ENCODE measurements at places on chromosomes 12 and 14.

DNA sequence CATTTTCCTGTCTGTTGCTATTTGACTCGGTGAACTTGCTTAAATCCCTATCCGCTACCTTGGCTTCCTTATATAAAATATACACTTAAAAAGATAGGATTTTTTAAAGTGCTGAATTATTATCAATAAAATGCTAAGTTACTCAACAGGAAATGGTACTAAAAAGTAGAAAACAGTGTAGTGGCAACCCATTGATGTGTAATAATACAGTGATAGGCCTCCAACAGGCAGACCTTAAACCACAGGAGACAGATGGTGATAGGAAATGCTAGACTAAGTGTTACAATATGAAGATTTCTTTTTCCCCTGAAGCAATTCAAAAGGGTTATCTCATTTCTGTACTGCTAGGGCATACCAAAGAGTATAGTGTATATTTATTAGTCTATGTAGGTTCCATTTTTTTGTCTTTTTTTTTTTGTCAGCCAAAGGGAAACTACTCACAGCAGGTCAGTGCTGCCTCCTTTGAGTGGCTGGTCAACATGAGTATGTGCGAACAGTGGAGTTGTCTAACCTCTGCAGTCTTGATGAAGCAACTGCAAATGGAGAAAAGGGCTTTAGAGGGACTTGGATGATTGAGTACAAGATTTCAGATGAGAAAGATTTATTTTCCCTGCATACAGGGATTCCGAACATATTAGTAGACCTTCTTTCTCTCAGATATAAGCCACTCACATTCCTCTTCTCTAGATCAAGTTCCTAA lies 183.8 kb downstream of the ACSS3 start:
- no peak for DNase-seq

DNA sequence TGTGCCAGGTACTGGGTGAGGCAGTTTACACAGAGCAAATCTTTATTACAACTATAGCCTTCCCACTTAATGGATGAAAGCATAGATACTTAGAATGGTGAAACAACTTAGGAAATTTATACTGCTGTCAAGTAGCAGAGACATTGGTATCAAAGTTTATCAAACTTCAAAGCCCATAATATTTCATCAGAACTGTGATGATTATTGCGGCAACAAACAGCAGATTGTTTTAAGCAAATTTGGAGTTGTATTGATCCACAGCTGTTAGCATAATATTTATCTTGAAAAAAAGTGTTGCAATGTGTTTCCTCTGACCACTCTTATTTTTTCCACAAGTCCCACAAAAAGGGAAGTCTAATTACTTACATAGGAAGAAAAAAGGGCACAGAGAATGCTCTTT lies 2.0 kb upstream of the SLCO1B3 start:
- no peak for DNase-seq

GRCh38 chr12:107229827-107230226 lies 136.5 kb upstream of the CRY1 start:
- no peak for DNase-seq

DNA sequence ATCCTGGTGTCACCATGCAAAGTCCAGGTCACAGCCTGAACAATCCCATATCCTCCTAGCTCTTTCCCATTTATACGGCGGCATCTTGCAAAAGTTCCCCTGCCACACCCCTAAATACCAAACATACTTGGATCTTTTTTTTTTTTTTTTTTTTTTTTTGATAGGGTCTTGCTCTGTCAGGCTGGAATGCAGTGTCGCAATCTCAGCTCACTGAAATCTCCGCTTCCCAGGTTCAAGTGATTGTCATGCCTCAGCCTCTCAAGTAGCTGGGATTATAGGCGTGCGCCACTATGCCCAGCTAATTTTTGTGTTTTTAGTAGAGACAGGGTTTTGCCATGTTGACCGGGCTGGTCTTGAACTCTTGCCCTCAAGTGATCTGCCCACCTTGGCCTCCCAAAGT lies 451.3 kb downstream of the GLT1D1 start:
- no peak for DNase-seq

DNA sequence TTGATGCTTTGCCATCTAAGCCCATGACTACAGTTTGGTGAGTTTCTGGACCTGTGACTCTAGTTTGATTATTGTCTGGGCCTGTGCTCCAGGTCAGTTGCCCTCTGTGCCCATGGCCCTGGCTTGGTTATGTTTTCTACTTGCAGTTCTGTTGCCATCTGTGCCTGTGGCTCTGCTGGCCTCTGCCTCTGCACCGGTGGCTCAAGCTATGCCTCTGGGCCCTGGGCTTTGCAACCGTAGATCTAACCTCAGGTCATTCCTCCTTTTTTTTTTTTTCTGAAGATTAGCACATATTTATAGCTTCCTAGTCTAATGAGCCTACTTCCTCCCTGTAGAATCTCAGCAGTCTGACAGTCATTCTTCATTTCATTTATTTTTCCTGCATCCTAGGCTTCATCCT lies 161.2 kb downstream of the CCDC91 start:
- no peak for DNase-seq

- DNase-seq = no peak
These were observed 1.1 kb downstream of the HOXC4 start for GRCh38 chr12:54054742-54055194.

DNA sequence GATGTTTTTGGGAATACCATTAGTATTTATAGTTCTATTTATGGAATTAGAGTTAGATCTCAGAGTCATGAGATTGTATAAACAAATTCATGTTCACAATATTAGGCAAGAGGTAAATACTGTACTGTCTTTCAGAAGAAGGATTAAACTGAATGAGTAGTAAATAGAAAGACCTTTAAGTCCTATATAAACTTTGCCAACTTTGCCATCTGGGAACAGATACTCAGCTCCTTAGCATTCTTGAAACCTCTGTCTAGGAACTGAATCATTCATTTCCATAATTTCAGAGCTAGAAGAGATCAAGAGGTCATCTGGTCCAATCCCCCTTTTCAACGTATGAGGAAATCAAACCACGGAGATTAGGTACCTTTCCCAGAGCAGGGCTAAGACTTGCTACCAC lies 141.1 kb downstream of the CAND1 start:
- no peak for DNase-seq

- DNase-seq = no peak
These were observed 27.3 kb downstream of the SPTLC2 start for GRCh38 chr14:77589099-77589498.

- DNase-seq = no peak
These were observed 616.3 kb downstream of the LRFN5 start for GRCh38 chr14:42222924-42223471.

- DNase-seq = peak; percentile 34
These were observed 36.6 kb downstream of the ACTN1 start for GRCh38 chr14:68942296-68943035.

DNA sequence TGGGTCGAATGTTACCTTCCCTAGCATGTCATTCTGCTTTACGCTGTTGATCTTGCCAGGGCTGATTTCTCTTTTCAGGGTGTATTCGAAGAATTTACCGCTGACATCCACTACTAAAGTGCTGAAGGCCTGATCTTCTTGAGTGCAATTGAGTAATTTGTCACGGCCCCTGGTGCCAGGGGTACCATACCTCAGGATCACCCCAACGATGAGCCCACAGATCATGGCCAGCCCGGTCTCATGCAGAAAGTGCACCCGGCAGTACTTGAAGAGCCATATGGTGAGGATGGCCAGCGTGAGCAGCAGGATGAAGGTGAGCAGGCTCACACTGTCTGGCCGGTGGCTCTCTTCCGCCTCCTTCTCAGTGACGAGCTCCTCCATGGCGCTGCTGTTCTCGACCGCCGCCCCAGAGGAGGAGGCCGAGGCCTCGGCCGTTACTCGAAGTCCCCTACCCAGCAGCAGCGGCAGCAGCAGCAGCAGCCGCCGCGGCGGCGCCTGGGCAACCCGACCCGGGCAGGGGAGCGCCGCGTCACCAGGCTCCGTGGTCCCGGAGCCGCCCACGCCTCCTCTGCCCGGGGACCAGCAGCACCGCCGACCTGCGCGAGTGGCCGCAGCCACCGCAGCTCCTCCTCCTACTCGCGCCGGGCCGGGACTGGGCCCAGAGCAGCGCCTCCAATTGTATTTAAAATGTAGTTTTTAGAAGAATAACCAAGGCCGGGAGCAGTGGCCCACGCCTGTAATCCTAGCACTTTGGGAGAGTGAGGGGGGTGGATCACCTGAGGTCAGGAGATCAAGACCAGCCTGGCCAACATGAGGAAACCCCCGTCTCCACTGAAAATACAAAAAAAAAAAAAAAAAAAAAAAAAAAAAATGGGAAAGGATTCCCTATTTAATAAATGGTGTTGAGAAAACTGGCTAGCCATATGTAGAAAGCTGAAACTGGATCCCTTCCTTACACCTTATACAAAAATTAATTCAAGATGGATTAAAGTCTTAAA lies 58.5 kb upstream of the TMPO start:
- DNase-seq = no peak

DNA sequence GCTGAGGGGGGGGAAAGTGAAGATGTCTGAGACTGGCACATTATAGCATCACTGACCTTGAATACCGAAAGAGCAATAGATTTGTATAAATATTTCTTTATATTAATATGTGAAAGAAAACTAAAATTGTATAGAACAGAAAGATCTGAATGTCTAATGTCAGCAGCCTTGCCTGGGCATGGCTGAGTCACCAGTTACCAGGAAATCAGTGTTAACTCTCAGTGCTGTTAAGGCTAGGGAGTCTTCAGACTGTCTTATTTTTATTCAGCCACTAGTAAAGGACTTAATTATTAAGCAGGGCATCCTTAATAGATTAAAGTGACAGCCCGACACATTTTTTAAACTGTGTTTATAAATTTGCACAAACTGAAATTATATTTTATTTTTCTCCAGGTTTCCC lies 122.9 kb upstream of the AEBP2 start:
- DNase-seq = no peak

DNA sequence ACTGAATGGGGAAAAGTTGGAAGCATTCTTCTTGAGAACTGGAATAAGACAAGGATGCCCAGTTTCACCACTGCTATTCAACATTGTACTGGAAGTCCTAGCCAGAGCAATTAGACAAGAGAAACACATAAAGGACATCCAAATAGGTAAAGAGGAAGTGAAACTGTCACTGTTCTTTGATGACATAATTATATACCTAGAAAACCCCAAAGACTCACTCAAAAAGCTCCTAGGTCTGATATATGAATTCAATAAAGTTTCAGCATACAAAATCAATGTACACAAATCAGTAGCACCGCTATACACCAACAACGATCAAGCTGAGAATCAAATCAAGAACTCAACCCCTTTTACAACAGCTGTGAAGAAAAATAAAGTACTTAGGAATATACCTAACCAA lies 157.3 kb upstream of the DDHD1 start:
- DNase-seq = no peak

GRCh38 chr14:68583548-68584280 lies 209.2 kb downstream of the ZFP36L1 start:
- DNase-seq = no peak

GRCh38 chr12:69619050-69619449 lies 8.3 kb upstream of the LRRC10 start:
- no peak for DNase-seq

DNA sequence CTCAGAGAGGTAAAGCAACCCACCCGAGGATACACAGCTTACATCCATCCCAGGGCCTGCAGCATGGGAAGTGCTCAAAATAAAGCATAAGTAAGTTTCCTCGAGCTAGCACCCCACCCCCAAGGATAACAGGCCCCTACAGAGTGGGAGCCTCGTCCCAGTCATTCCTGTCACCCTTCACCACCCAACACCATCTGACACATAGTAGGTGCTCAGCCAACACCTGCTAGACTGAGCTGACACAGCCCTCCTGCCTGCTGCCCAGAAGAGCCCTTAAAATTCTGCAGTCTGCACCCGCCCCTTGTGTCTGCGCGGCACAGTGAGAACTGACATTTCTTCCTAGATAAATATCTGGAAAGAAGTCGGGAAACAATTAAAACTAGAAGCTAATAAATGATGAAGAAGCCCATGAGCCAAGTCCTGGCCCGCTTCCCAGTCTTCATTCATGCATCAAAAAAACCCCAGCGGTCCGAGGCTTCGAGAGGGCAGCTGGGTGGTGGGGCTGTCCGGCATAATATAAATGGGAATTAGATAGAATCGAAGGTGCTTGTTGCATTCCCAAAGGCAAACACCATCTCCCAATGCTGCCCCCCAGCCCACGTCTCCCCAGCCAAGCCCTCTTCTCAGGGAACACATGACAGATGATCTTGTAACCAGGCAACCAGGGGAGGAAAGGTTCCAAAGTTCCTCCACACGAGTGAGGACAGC lies 76.2 kb downstream of the BCL11B start:
- no peak for DNase-seq

DNA sequence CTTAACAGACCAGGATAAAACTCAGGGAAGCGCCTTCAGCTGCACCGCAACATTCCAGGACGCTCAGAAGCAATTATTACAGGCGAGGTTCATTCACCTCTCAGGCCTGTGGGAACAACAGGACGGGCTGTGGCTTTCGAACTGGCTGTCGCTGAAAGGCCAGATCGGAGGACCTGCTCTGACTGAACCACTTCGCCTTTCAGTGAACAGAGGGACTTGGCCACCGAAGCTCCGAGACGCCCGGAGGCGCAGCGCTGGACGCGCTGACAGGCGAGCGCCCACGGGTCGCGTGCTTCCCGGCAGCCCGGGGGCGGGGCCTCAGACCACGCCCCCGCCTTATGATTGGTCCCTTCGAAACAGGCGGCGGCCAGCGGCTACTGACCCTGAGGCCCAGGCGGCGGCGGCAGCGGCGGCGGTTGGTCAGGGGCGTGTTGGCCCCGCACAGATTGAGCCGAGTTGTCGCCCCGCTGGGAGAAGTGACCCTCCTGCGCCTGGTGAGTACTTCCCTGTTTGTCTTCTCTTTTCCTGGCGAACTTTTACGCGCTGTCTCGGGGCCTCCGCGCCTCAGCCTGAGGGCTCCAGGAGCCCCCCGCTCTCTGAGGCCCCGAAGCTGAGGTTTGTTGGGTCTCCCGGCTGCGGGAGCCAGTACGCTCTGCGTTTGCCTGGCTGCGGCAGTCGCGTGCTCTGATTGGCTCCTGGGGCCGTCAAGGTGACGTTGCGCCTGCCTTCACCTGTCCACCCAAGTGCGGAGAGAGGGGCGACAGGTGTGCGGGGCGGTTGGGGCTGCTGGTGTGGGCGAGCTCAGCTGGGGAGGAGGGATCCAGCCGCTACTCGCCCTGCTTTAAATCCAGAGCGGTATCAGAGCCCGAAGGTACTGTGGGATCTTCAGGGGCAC lies at the start of gene GAS2L3:
Gene GAS2L3, plus strand, starts transcription at position 393 of the 895 bp plus-strand sequence. CDS start 21,221 bp downstream, outside the sequence.
- DNase-seq = peak; percentile 71

GRCh38 chr12:57263096-57263495 lies 12.1 kb upstream of the STAC3 start:
- DNase-seq = no peak

GRCh38 chr12:65525491-65526141 lies 247.1 kb downstream of the MSRB3 start:
- peak; percentile 97 for DNase-seq

DNA sequence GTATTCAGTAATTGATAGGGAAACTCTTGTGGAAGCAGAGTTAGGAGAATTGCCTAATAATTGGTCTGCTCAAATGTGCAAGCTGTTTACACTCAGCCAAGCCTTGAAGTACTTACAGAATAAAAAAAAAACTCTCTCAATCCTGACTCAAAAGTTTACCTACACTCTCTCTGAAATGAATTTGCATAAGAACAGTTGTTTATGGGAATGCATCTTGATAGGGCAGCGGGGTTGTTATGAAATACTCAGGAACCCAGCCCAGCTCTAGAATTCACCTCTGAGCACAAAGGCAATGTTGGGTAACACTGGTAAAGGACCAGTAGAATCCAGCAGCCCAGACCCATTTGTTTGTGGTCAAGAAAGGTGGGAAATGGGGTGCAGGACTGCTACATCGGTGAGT lies 267.0 kb downstream of the CPNE8 start:
- no peak for DNase-seq

- no peak for DNase-seq
These were observed 10.9 kb upstream of the ZNF705A start for GRCh38 chr12:8145754-8146441.

GRCh38 chr14:26172396-26172795 lies 425.4 kb downstream of the NOVA1 start:
- no peak for DNase-seq

GRCh38 chr12:57127101-57127725 lies 1.1 kb upstream of the LRP1 start:
- peak; percentile 36 for DNase-seq

All from HFFc6 (cell line).